Adrenal gland (tissue), 19 donors: ENCODE measurements at places on chromosomes 5 and 9. TPM values are rescaled to one million over a fixed set of nuclear protein-coding genes. Genes with fewer than 3 reads are reported as not detected.

DNA sequence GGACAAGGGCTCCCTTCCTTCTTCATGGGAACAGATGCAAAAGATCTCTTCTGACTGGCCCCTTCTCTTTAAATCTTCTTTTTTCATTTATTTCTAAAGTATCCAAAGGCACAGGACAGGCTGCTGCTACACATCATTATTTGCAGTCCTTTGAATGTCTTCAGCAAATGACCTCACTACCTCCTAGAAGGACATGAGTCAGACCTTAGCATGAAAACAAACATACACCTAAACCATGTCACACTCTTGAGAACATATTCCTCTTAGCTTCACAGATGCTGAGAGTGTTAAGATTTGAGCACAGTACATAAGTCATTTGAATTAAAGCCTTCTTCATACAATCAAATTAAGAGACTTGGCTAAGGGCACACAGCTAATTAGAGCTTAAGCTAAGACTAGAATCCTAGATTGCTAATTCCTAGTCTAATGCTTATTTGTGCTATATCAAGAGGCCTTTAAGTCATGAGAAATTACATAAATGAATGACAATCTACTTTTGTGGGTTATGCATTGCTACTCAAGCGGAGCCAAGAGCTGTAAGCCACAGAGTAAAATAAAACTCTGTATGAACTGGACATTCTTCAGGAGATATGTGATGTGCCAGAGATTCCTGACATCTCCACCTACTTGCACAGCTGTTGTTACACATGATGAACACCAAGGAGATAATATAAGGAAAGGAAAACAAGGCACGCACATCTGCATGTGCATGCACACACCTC, 109.1 kb upstream of the PTGER4 start:
- DNase-seq: no peak

- DNase-seq: no peak
Observed at GRCh38 chr9:99516657-99517049, 294.6 kb downstream of the SEC61B start.

- DNase-seq: no peak
Observed at GRCh38 chr5:25484391-25484790, 839.6 kb upstream of the CDH10 start.

DNA sequence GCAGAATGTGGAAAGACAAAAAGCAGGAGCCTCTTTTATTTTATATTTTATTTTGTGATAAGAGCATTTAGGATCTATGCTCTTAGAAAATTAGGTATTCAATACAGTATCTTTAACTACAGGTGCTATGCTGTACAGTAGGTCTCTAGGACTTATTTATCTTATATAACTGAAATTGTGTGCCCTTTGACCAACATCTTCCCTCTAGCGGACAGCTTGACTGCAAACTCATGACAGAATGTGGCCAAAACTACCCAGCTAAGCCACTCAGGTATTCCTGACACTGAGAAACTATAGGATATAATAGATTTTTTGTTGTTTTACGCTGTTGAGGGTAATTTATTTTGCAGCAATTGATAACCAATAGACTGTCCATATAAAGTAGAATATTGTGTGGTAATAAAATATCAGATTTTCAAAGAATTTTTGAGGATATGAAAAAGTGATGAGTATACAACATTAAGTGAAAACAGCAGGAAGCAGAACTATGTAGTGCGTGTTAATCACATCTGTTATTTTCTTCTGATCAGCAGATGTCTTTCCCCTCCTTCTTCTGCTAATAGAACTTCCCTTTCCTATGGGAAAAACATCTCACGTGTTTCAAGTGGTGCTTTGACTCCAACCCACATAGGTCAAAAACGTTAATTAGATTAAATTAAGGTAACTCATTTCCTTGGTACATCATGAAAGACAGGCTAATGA, 69.9 kb upstream of the SELENOP start:
- DNase-seq: no peak

GRCh38 chr9:129401623-129402370, 219.1 kb downstream of the C9orf50 start:
- peak; percentile 58 for DNase-seq

DNA sequence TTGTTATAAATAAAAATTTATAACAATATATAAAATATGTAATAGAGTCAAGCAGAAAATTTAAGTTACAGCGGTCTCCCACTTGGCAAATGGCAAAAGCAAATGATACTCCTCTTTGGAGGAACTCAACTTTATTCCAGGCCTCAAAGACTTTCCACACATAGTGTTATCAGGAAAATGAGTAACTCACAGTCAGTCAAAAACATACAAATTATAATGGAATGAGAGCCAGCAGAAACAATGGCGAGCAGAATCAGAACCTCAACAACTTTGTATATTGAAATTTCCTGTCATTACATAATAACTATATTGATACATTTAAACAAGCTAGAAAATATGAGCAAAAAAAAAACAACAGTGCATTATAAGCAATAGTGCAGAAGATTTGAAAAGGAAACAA, 45.2 kb downstream of the ABLIM3 start:
- DNase-seq: no peak

DNA sequence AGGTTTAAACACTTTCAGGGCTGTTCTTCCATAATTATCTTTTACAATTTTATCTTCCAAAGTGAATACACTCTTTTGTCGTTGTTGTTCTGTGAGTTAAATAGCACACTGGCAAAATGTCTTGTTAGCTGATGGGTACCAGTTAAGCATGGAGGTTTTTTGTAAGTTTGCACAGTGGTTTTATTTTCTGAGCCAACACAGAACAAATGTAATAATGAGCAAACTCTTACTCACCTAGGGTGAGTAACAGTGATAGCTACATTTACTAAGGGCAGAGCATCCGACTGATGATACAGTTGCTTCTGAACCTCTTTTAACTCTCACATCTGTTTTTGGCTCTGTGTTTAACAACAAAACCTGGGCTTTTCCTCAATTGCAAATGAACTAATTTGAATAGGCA, 103.2 kb downstream of the CTNND2 start:
- DNase-seq: no peak

DNA sequence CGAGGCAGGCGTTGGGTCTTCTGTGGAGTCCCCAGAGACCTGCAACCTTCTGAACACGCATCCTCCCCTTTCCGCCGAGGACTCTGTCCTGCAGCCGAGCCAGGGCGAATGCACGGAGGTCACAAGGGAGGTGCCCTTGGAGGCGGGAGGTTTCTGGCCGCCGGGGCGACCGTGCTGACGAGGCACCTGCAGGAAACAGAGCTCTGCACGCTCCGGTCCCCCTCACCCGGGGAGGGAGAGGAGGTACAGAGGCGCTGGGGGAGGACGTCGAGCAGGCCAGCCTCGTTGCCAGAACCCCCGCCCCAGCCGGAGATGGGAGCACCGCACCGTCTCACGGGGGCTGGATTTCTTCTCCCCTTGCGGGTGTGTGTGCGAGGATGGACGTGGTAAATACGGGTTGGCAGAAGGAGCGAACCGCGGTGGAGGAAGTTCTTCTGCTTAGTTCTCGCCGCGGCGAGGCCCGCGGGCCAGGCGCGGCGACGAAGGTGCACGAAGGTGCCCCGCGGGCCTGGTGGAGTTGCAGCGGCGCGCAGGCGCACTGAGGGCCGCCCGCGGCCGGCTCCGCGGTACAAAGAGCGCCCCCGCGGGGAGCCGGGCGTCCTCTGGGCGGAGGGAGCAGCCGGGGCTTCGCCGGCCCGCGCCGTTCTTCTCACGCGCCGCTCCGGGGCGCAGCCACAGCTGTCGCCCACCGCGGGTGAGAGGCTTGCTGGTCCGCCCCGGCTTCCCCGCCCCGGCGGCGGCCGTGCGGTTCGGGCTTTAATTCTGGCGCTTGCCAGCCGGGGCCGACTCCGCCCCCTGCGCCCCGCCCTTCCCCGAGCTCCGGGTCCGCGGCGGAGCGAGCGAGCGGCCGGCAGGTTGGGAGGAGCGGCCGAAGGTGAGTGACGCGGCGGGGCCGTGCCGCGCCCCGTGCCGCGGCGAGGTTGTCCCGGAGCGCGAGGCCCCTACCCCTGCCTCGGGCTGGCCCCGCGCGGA, 289.5 kb downstream of the DOCK8 start:
- peak; percentile 82 for DNase-seq

- no peak for DNase-seq
Observed at GRCh38 chr9:78297672-78297961, 692 bp downstream of the PSAT1 start.

DNA sequence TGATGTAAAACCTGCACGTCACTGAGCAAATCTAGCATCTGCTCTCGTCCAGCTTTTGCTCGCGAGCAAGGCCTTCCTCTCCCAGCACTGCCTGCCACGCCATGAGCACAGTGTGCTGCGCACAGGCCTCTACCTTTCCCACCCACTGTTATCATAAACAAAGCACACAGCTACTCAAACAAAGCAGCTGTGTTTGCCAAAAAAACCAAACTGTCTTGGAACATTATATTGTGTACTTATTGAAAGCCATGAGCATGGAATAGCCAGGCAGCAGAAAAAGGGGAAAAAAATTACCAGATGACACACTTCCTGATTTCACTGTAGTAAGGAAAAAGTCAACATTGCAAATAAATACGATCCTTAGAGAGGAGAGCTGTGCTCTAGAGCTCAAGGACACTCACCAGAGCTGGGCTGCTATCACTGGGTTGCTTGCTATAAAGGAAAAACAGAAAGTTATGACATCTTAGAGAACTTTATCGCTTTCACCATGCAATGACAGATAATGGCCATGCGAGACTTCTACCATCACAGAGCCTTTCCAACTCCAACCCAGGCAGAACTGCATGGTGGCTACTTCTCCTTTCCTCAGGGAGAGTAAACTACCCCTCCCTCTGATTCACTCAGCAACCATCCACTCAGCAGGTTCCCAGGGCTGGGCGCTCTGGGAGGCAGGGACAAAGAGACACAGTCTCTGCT, 69.6 kb downstream of the EPB41L4B start:
- DNase-seq: peak; percentile 76

GRCh38 chr5:176366232-176366894, 1.1 kb downstream of the ARL10 start:
- no peak for DNase-seq

DNA sequence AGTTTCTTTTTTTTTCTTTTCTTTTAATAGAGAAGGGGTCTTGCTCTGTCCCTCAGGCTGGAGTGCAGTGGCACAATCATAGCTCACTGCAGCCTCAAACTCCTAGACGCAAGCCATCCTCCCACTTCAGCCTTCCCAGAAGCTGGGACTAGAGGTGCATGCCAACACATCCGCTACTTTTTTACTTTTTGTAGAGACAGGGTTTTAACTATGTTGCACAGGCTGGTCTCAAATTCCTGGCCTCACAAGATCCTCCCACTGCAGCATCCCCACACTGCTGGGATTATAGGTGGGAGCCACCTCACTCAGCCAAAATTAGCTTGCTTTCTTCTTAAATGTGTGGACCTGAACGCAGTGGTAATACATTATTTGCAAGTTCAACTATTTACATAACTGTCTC, 66.1 kb downstream of the SERINC5 start:
- no peak for DNase-seq

- no peak for DNase-seq
Observed at GRCh38 chr5:9512457-9512856, 33.4 kb downstream of the SEMA5A start.

Gene DMGDH
- 5.8 TPM for total RNA-seq

Gene LECT2
- not detected for total RNA-seq

Gene C9orf50
- total RNA-seq: 0.11 TPM

Gene SEPTIN8
- total RNA-seq: 20.9 TPM

Gene TPPP
- 5.2 TPM for total RNA-seq

Gene PITX1
- 0.53 TPM for total RNA-seq

Gene EQTN
- not detected for total RNA-seq

Gene PROB1
- 12.8 TPM for total RNA-seq

Gene SPINK6
- total RNA-seq: not detected

Gene ROPN1L
- total RNA-seq: 0.41 TPM

Gene SLC36A3
- total RNA-seq: not detected
